ENCODE measurements at places on chromosomes 11 and 22.

DNA sequence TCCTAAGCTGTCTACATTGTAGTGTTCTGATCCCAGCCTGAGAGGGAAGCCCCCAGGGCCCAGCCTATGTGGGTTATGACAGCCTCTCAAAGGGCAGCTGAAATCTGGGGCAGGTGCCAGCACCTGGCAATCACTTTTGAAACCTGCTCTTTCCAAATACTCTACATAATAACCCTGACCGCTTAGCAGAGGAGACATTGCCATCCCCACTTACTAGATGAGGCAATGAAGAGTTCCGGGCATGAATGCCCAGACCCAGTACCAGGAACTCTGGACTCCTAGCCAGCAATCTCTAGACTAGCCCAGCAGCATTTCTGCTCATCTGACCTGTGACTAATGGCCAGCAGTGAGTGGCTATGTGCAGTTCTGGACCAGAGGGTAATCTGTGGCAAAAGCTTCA is 412.4 kb upstream of the CADM1 start:
- no peak for DNase-seq

DNA sequence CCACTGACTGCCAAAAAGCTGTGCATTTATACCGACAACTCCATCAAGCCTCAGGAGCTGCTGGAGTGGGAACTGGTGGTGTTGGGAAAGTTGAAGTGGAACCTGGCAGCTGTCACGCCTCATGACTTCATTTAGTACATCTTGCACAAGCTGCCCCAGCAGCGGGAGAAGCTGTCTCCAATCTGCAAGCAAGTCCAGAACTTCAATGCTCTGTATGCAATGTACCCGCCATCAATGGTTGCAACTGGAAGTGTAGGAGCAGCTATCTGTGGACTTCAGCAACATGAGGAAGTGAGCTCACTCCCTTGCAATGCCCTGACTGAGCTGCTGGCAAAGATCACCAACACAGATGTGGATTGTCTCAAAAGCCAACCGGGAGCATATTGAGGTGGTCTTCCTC is at the start of gene SLC22A25:
TSS of gene SLC22A25 (minus strand) at position 67 of the 400 bp plus-strand sequence. CDS start 13,947 bp downstream, outside the sequence.
- DNase-seq, result peak; percentile 22

DNA sequence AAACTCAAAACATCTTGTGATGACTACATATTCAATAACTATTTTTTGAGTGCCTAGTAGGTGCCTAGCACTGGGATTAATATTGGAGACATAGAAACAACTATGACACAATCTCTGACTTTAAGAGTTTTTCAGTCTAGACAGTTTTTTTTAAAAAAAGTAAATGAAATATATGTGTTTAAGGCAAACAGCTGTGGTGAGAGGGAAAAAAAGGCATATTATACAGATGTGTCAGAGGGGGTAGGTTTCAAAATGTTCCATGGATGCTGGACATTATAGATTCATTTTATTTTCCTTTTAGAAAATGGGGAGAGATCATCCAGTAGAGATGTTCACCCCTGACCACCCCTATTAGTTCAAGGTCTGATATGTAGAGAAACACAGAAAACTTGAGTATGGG is 90.8 kb downstream of the LUZP2 start:
- DNase-seq, result peak; percentile 17

DNA sequence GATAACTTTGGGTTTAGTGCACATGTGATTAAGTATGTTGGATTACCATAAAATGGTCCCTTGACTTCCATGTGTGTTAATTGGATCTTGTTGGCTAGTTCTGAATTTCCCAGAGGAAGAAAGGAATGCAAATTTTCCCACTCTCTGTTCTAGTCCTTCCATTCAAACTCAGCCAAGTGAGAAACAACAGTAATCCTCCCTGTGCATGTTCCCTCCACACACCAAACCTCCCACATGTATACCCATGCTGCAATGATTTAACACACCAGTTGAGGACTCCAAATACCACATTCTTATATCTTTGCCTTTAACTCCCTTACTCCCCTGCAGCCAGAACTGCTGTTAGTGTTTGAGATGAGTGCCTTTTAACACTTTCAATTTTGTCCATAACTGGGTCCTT is 1158.9 kb downstream of the DLG2 start:
- DNase-seq, result peak; percentile 28

- DNase-seq, result peak; percentile 28
These were observed 59.1 kb downstream of the IGLL1 start for GRCh38 chr22:23520863-23521440.

DNA sequence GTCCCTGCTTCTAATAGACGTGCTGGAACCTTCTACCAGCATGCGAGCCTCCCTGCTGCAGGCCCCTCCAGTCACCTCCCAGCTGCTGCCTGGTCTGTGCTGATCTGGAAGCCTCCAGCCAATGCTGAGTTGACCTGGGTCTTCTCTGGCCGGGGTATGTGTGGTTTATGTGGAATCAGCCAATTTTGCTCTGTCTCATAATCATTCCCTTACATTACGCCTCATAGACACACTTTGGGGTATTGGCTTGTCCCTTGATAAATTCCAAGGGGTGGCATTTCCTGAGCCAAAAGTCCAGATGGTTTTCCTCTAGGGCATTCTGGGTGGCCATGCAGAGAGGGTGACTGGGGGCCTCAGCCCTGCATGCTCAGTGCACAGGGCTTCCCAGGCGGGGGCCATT is 8.3 kb upstream of the KMT5B start:
- no peak for DNase-seq

- no peak for DNase-seq
These were observed 74.8 kb upstream of the PITPNB start for GRCh38 chr22:27993774-27994350.

Measured in fibroblast of the aortic adventitia (primary cell).